ENCODE measurements at places on chromosomes 11 and 22.

GRCh38 chr22:44305888-44306287 lies 6.9 kb downstream of the SHISAL1 start:
- peaks cover 11% of the 10 kb centered on the region for H3K36me3 ChIP-seq
- no peaks in the 10 kb centered on the region for H3K4me1 ChIP-seq
- no peak for DNase-seq
- H3K4me3 ChIP-seq = no peak overlapping the region

GRCh38 chr22:36081023-36081431 lies 52.4 kb upstream of the RBFOX2 start:
- no peak overlapping the region for H3K27ac ChIP-seq
- H3K36me3 ChIP-seq = peaks cover 6% of the 10 kb centered on the region
- DNase-seq = no peak

DNA sequence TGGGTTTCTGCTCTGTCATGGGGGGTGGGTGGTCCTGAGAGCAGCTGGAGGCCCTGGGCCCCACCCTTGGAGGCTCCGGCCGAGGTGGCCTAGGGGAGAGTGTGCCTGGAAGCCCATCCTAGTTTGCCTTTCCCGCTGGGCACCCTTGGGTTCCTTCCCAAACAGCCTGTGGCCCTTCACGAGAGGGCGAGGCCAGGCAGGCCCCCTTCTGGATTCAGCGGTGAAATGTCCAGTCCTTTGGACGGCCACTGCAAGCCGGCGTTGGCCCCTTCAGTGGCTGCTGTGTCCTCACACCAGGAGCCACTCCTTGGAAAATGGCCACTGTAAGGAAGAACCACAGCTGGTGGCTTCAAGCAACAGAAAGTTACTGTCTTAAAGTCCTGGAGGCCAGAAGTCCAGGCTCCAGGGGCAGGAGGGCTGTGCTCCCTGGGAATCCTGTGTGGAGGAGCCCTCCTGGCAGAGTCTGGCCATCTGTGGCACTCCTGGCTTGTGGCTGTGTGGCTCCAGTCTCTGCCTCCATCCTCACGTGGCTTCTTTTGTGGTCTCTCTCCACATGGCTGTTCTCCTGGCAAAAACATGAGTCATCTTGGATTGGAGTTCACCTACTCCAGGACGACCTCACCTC lies 854.1 kb downstream of the TBC1D22A start:
- H3K36me3 ChIP-seq = peaks cover 3% of the 10 kb centered on the region
- H3K27me3 ChIP-seq = peaks cover 10% of the 10 kb centered on the region
- DNase-seq = no peak
- no peaks in the 10 kb centered on the region for H3K4me1 ChIP-seq
- no peak overlapping the region for H3K4me3 ChIP-seq

- DNase-seq = no peak
- H3K27ac ChIP-seq = no peak overlapping the region
- no peak overlapping the region for H3K4me3 ChIP-seq
- H3K27me3 ChIP-seq = no peaks in the 10 kb centered on the region
Observed at GRCh38 chr11:122811721-122812120, 26.6 kb upstream of the CRTAM start.

- DNase-seq = no peak
- peaks cover 12% of the 10 kb centered on the region for H3K4me1 ChIP-seq
- no peak overlapping the region for H3K27ac ChIP-seq
- H3K36me3 ChIP-seq = peaks cover 18% of the 10 kb centered on the region
- no peaks in the 10 kb centered on the region for H3K27me3 ChIP-seq
Observed at GRCh38 chr11:9590717-9591116, 17.2 kb downstream of the WEE1 start.

- H3K4me3 ChIP-seq = no peak overlapping the region
- H3K27ac ChIP-seq = no peak overlapping the region
- DNase-seq = no peak
- H3K36me3 ChIP-seq = no peaks in the 10 kb centered on the region
Observed at GRCh38 chr11:115631609-115632008, 127.4 kb upstream of the CADM1 start.

DNA sequence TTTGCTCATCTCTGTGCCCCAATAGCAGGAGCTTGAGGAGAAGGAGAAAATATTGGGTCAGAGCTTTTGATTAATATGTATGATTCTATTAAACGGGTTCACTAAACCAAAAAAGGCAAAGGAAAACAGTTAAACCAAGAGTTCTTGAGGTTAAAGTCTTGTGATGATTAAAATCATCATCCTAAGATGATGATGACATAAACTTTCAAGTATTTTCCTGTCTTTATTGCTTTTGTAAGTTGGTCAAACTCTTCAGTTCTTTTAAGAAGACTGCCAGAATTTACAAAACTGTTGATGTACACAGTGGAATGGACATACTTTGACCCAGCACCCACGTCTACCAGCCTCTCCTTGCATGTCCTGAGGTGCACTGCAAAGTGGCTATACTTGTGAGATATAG lies 41.0 kb downstream of the FDX1 start:
- H3K4me3 ChIP-seq = no peak overlapping the region
- peaks cover 15% of the 10 kb centered on the region for H3K4me1 ChIP-seq
- no peak overlapping the region for H3K27ac ChIP-seq
- no peaks in the 10 kb centered on the region for H3K27me3 ChIP-seq
